ENCODE measurements at places on chromosomes 3 and 15.

GRCh38 chr3:71442652-71443042 is 140.9 kb downstream of the FOXP1 start:
- no peak for DNase-seq

DNA sequence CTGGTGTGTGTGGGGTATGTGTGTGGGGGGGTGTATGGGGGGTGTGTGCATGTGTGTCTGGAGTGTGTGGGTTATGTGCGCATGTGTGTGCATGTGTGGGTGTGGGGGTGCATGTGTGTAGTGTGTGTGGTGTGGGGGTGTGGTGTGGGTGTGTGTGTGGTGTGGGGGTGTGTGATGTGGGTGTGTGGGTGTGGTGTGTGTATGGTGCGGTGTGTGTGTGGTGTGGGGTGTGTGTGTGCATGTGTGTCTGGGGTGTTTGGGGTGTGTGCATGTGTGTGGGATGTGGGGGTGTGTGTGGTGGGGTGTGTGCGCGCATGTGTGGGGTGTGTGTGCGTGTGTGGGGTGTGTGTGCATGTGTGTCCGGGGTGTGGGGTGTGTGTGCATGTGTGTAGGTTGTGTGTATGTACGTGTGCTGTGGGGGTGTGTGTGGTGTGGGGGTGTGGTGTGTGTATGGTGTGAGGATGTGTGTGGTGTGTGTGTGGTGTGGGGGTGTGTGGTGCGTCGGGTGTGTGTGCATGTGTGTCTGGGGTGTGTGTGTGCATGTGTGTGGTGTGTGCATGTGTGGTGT is 6.2 kb upstream of the OCA2 start:
- no peak for DNase-seq

GRCh38 chr3:10432156-10432845 is 73.1 kb downstream of the ATP2B2 start:
- no peak for DNase-seq

DNA sequence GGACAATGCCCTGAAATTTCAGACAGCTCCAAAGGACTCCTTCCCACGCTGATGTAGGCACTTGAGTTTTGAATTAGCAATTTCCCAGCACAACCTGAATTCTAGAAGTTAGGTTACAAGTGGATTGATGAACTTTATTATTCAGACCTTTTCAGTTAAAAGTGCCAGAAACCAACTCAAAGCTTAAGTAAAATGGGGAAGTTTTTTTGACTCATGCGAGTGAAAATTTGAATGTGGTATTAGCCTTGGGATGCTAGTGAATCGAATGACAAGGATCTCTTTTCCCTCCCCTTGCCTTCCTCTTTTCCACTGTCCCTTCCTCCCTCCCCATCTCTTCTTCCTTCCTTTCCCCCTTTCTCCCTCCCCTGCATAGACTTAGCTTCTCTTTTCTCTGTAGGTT is 295.1 kb upstream of the PROK2 start:
- DNase-seq = no peak

GRCh38 chr3:37808656-37809055 is 53.0 kb upstream of the CTDSPL start:
- DNase-seq = no peak

GRCh38 chr15:43648649-43649429 is at the start of gene CATSPER2:
Gene CATSPER2, minus strand, starts transcription at chr15:43648844. Its CDS starts 783 bp downstream, at chr15:43648061.
- DNase-seq = no peak

GRCh38 chr15:56919609-56920366 is 1.3 kb downstream of the TCF12 start:
- DNase-seq = no peak

DNA sequence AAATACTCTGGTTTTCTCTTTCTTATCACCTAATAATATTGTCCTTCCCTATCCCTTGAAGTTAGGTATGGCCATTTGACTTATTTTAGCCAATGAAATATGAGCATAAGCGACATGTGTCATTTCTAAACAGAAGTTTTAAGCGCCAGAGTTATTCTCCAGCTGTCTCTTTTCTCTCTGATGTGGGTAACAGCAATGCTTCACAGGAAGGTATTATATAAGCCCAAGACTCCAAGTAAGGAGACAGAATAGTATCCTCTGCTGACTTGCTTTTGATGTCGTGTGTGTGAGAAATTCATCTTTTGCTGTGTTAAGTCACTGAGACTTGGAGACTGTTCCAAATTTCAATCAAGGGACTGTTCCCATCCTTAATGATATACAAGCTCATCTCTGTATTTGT is 224.6 kb upstream of the NECTIN3 start:
- no peak for DNase-seq

GRCh38 chr15:71444032-71444810 is 328.9 kb downstream of the THSD4 start:
- no peak for DNase-seq

DNA sequence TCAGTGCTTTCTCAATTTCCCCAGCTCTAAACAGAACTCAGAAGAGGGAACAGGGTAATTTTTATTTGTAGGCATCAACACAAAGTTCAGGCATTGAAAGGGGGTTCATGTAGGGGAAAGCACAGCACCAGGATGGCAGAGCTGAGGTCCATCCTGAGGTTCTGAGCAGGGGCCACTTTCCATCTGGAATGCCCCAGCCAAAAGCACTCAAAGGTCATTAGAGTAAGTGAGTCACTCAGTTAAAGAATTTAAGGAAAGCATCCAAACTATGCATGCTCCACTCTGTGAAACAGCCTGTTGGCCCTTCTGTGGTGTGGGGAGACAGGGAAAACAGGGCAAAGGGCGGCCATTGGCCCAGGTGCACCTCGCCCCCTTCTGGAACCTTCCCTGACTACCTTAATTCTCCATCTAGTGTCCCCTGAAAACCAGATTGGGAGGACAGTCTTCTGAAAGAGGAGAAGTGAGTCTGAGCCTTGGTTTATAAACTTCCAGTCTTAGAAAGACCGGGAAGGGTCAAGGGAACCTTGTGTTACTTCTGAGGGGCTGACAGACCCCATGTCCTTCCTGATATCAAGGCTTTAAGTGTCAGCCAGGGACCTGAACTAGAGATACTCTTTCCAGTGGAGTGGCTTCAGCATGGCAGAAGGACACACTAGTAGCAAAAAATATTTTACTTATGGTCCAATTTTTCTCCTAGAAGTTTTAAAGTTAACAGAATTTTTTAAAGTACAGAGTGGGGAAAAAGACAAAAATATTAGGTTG is 133.3 kb downstream of the MYLK start:
- DNase-seq = no peak

- DNase-seq = no peak
Observed at GRCh38 chr3:180267202-180267843, 230.6 kb upstream of the PEX5L start.

DNA sequence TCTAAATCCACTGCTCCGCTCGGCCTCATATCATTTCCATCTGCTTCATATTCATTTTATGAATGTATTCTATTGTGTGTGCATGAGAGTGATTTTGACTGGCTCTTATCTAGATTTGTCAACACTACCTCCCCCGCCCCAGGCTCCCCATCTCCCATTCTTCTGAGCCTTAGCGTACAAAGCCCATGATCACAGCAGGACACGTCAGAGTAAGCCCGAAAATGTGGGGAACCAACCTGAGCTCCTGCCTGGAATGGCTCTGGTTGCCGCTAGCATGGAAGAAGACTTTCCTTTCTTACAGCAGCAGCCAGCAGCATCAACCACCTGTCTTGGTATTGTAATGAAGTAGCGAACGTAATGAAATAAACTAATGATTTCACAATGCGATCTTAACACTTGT is 61.4 kb downstream of the GABRB3 start:
- no peak for DNase-seq

GRCh38 chr15:22735781-22736180 is 50.7 kb upstream of the NIPA1 start:
- DNase-seq = no peak

DNA sequence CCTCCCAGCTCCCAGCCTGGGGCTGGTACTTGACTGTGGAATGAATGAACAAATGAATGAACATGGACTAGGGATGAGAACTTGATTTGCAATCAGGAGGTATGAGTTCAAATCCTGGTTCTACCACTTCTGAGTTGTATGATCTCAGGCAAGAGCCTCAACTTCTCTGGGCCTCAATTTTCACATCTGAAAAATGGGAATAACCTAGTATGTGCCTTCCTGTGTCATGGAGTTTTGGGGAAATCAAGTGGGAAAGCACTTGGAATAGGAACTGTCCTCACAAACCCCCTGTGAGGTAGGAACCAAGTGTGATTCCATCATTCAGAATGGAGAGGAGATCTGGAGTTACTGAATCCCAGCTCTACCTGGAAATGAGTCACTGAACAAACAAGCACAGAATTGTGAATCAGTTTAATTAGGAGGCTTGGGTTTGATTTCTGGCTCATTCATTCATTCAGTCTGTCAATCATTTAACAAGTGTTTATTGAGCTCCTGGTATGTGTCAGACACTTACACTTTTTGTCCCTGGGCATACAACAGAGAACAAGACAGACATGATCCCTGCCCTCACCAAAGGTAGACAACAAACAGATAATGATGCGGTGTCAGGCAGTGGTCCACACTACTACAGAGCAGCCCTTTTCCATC is 29.7 kb downstream of the DNASE1L3 start:
- DNase-seq = no peak

- no peak for DNase-seq
Observed at GRCh38 chr3:65734792-65735191, 303.9 kb downstream of the MAGI1 start.

DNA sequence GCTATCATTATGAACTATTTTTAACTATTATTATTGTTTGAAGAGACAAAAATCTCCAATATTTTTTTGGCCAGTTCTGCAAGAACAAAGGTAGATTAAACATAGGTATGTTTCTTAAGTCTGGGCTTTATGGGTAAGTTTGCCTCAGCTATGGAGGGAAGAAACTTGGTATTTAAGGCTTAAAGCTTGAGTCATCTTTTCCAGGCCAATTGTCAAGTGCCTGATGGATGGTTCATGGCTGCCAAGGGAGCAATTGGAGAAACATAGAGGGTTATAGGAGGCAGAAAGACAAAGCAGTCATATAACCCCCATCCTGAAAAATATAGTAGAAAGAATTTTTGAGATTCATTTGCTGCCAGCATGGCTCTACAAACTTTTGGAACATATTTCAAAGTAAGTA is 7.2 kb upstream of the STAC start:
- DNase-seq = no peak

DNA sequence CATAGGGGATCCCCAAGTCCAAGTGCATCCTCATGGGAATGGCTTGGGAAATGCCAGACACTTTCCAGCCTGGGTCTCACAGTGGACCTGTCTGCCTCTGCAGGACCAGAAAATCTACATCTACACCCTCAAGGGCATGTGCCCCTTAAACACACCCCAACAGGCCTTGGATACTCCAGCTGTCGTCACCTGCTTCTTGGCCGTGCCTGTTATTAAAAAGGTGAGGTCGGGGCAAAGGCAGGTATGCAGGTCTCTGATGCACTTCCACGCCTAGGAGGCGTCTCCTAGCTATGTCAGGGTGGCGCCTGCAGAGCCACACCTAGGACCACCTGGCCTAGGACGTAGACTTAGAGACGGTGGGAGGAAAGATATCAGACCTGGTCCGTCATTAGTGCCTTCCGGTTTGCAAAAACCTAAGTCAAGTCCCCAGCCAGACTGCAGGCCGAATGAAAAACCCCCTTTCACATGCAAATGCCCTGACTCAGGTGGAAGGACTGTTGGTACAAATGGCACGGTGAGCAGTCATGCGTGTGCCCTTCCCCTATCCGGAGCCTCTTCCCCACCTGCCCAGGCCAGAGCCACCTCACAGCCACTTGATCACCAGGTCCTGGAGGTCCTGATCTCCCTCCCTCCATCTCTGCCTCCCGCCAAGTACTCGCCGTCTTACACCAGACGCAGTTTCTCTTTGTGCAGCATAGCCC is 143.5 kb downstream of the LRRK1 start:
- no peak for DNase-seq

DNA sequence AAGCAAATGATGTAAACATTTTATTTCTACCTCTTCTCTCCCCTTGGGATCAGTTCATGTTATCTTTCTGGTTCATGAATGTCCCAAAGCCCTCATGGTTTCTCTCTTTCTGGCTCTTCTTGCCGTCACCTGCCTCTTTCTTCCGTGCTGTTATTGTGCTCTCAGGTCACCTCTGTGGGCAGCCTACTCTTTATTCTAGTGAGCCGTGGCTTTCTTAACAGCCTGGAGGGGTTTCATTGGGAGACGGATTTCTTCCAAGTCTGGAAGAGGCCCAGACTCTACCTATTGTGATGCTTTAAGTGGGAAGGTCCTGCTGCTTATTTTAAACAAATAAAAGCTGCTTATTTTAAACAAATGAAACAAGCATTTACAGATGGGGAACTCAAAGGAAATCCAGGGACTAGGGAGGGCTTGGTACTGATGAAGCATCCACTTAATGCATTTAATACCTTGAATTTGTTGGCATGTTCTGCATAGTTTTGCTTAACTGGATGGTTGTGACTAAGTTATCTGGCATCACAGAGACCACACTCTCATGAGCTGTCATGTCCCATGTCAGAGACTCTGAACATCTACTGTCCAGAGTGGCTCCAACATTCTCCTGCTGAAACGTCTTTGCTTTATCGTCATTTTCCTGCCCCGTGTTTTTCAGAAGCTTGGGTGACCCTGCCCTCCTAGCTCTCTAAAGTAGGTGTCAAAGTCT is 443.3 kb downstream of the GABRG3 start:
- no peak for DNase-seq

GRCh38 chr3:124832782-124833709 is 54.1 kb downstream of the ITGB5 start:
- no peak for DNase-seq

- no peak for DNase-seq
Observed at GRCh38 chr3:180282386-180282785, 245.6 kb upstream of the PEX5L start.

DNA sequence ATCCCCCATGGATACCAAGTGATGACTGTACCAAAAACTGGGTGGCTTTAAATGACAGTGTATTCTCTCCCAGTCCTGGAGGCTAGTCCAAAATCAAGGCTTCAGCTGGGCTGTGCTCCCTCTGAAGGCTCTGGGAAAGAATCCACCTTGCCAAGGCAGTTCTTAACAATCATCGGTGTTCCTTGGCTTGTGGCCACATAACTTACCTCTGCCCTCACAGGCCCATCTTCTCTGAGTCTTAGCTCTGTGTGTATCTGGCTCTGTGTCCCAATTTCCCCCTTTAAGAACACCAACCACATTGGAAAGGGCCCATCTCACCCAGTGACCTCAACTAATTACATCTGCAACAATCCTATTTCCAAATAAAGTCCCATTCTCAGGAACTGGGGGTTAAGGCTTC is 503.0 kb upstream of the PROK2 start:
- no peak for DNase-seq

GRCh38 chr3:64164349-64164748 is 60.9 kb downstream of the PRICKLE2 start:
- DNase-seq = no peak

GRCh38 chr3:87446849-87447387 is 170.5 kb upstream of the POU1F1 start:
- DNase-seq = no peak

- DNase-seq = no peak
Observed at GRCh38 chr3:15180042-15180611, 25.9 kb upstream of the CAPN7 start.

GRCh38 chr3:38002291-38002876 is 11.8 kb downstream of the VILL start:
- DNase-seq = no peak

GRCh38 chr3:44995142-44995770 is 19.2 kb downstream of the EXOSC7 start:
- no peak for DNase-seq

DNA sequence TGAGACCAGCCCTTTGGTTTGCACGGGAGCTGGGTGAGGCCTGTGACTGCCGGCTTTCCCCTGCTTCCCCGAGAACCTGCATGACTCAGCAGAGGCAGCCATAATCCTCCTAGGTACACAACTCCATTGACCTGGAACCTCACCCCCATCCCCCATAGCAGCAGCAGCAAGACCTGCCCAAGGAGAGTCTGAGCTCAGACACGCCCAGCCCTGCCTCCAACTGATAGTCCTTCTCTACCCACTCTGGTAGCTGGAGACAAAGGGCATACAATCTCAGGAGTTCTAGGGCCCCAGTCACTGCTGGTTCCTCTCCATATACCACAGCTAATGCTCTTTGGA is 141.0 kb upstream of the ARHGEF26 start:
- DNase-seq = no peak
